ENCODE measurements at places on chromosomes 1 and 21.
A peak's percentile ranks its signal among the peaks of the same experiment; 100 is the strongest.

GRCh38 chr1:164240081-164240480 is 318.9 kb upstream of the PBX1 start:
- no peak for DNase-seq

- DNase-seq = no peak
Measured at GRCh38 chr1:184822267-184822666, 67.6 kb upstream of the EDEM3 start.

- no peak for DNase-seq
Measured at GRCh38 chr1:83596331-83596730, 402.6 kb downstream of the TTLL7 start.

GRCh38 chr1:2228157-2228594 is at the start of gene SKI:
Gene SKI (plus strand): TSS chr1:2228319. CDS start chr1:2228767, 448 bp downstream.
- DNase-seq = no peak

DNA sequence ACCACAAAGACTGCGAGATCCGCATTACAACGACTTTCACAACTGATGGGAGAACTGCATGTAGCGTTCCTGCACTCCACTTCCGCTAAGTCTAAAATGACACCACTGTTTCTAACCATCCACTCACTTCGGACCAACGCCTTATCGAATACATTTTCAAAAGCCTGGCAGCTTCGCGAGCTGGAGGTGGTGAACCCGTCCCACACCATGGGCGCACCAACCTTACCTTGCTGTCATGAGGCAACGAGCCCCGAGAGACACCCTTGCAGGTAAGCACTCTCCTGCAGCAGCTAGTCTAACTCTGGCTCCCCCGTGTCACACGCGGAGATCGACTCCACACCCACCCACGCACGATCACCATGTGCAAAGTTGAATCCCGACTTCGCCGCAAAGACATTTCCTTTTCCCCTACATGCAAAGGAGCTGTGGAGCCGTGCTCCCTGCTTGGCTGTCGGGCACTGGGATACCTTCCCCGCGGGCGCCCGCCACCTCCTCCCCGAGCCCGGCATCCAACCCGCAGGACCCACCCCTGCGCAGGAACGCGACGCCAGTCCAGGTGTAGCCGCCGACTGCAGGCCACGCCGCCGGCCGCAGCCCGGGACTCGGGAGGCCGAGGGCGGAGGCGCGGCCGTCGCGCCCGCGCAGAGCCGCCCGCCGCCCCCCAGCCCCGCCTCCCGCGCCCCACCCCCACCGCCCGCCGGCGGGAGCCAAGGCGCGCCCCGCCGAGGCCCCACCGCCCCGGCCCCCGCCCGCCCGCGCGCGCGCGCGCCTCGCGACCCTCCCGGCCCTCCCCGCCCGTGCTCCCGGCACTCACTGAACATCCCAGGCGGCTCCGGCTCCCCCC is 629 bp downstream of the TAF5L start:
- peak; percentile 14 for DNase-seq

DNA sequence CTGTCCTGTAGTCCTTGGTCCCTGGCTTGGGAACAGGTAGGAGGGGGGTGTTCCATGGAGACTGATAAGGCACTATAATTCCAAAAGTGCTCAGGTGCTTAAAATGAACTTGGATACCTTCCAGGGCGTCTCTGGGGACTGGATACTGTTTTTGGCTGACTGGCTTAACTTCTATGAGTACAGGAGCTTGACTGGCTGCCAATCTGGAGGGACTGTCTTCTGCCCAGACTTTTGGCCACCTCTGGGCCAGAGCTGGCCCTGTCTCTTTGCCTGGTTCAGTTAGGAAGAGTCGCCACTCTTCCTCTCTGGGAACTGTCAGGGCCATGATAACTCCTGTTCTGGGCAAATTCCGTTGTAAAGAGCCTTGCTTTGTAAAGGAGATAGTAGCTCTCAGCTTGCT is 407.0 kb downstream of the TGFB2 start:
- no peak for DNase-seq

DNA sequence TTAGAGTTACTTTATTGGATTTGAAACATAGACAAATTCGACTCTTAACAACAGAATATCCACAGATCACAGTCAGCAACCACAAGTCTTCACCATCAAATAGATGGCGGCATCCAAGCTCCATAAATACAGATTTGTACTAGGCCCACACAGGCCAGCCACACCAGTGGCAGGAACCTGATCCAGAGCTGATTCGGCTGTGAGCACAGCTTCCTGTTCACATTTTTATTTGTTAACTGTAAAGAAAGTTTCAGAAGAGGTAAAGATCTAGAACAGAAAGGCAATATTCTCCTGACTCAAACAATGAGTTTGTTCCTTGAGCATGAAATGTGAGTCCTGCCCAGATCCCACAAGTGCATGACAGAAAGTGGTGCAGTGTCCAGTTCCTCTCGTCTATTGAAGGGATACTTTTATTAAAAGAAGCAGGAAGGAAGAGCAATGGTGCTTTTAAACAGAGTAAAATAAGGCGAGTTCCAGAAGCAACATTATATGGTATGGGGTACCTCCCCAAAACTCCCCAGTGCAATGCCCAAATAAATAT is 205.8 kb downstream of the SLC45A1 start:
- no peak for DNase-seq

GRCh38 chr1:243946946-243947345 is 96.9 kb upstream of the AKT3 start:
- DNase-seq = no peak

DNA sequence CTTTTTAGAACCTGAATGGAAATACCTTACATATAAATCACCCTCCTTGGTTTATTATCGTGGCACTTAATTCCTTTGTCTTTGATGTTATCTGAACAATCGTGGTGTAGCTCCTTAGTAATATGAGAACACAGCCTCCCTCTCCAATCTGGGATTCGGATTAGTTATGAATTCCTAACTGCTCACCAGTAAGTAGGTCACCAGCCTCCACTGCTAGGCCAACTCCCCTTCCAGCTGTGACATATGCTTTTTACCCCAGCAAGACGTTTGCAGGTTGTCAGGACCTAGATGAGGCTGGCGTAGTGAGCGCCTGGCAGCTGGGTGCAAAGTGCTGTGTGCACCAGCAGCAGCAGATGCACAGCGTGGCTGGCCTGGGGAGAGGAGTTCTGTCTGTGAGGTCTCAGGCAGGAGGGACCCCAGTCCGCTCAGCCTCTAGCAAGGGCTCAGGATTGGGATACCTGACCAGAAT is 38.2 kb downstream of the NTPCR start:
- DNase-seq = no peak

- no peak for DNase-seq
Measured at GRCh38 chr1:242140836-242141235, 141.9 kb upstream of the MAP1LC3C start.

GRCh38 chr21:37118187-37118826 is 45.3 kb downstream of the TTC3 start:
- DNase-seq = no peak

- DNase-seq = no peak
Measured at GRCh38 chr1:155833665-155834295, 23.2 kb downstream of the GON4L start.

DNA sequence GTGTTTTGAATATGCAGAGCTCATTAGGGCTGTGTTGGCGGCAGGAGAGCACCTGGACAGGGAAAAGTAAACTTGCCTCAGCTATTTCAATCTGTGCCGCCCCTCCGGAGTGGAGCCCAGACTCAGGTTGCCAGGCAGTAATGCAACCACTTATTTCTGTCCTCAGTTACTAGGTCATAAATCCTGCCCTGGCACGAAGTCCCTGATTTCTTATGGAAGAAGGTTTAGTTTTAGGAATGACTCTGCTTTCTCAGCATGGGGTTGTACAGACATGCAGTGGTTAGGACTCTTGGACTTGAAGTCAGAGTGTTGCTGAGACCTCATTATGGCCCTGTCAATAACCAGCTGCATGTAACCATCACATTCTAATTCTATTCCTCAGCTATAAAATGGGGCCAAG is 98.3 kb upstream of the FGGY start:
- no peak for DNase-seq

DNA sequence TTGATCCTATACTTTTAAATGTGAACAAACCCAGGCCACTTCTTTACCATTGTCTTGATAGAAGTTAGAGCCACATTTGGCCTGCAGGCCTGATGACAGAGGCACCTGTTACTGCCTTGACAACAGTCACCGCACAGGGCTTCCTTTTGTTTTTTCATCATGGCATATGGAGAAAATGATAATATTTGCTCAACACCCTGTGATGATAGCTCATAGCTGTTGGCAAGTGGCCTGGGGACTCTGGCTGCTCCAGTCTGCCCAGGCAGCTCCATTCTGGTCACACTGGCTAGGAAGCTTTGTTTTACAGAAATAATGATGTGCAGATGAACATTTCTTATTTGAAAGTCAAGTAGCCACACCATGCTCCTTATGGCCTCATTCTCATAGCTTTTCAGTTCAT is 89.6 kb upstream of the GPR88 start:
- no peak for DNase-seq

- no peak for DNase-seq
Measured at GRCh38 chr1:1038694-1039093, 18.8 kb downstream of the AGRN start.

GRCh38 chr1:59705466-59706302 is 109.1 kb upstream of the HOOK1 start:
- DNase-seq = no peak

- no peak for DNase-seq
Measured at GRCh38 chr21:43691086-43691795, 27.7 kb upstream of the PDXK start.

DNA sequence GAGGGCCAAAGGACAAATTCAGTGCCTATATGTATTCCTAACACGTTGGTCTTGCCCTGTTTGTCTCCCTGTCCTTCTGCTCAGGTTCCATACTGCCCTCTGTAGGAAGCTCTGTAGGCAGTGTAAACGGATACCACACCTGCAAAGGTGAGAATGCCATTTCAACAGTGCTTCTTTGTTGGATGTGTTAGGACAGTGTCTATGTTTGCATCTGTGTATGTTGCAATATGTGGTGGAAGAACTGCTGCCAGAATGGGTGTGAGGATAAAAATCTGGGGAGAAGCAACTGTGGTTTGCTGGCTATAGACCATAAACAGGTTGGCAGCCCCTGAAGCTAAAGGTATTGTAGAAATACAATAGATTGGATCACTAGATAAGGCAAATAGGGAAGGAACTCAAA is 113.1 kb upstream of the BMP8A start:
- DNase-seq = no peak

- DNase-seq = no peak
Measured at GRCh38 chr1:162644986-162645314, 12.7 kb downstream of the DDR2 start.

- no peak for DNase-seq
Measured at GRCh38 chr1:164967300-164967699, 389.2 kb downstream of the LMX1A start.

DNA sequence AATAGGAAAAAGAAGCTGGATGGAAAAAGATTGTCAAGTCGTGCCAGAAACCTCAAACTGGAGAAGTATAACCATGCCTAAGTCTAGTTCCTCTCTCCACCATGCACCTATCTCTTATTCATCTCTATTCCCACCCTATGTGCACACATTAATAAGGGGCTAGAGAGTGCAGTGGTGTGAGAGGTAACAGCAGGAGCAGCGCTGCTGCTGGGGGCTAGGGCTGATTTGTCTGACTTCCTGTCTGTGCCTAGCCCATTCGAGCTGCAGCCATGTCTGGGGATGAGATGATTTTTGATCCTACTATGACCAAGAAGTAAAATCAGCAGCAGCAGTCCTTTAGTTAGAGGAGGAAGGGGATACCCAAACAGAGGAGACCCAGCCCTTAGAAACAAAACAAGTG is 43.0 kb downstream of the TRIM33 start:
- no peak for DNase-seq

DNA sequence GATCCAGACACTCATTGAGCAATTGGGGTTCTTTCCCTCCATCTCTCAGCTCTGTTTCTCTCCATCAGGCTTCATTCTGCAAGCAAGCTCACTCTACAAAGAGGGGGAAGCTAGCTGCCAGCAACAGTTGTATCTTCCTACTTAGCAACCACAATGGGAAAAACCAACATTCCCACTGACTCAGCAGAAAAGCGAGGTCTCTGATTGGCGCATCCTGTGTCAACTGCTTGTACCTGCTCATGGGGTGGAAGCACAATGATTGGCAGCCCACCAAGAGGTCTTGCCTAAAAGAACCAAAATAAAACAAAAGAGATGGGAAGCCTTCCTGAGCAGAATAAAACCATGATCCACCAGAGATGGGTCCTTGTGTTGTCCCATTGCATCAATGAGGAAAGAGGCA is 4.0 kb upstream of the CDA start:
- DNase-seq = no peak

- no peak for DNase-seq
Measured at GRCh38 chr1:155026154-155026553, 7.4 kb downstream of the DCST2 start.

All from activated T-helper 1 cell treated with Interleukin-2 at 50 U/mL for 16 hours (primary cell).